ENCODE measurements at places on chromosomes 13 and 19.

DNA sequence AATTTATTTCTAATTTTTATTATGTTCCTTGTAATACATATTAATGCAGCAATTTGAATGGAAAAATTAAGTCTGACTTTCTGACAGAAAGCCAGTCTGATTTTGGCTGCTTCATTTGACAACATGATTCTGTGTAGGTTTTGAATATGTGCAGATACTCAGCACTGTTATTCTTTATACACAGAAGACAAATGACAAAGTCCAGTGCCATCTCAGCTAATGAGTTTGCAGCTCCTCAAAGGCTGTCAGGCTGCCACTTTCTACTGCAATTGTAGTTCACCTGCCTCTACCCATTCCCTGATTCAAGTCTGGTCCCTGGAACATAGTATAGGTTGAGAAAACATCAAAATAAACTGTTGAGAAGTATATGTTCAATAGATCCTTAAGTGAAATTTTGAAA is 2.9 kb upstream of the CHAMP1 start:
- DNase-seq: no peak

DNA sequence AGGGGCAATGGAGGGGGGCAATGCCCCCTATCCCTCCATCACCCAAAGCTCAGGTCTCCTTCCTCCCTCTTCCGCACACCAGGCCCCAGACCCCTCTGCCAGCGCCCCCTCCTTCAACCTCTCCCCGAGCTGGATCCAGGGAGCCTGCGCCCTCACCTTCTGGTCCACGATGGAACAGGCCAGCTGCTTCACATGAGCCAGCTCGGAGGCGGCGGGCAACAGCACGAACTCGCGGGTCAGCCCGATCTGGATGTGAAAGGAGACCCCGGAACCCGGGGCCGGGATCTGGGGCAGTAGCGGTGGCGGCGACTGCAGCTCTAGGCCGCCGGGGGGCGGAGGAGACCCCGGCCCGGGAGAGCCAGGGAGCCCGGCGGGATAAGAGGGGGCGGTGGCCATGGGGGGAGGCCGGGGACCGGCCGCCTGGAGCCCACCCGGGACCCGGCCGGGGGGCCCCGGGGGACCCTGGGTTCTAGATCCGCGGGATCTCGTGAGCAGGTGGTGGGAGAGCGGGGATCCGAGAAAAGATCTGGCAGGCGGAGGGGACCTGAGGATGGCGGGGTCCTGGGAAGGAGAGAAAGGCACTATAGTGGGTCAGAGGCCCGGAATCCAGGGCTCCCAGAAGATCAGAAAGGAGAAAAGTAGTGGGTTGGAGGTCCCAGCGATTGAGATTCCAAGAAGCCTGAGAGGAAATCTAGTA is 791 bp downstream of the PRKD2 start:
- no peak for DNase-seq

DNA sequence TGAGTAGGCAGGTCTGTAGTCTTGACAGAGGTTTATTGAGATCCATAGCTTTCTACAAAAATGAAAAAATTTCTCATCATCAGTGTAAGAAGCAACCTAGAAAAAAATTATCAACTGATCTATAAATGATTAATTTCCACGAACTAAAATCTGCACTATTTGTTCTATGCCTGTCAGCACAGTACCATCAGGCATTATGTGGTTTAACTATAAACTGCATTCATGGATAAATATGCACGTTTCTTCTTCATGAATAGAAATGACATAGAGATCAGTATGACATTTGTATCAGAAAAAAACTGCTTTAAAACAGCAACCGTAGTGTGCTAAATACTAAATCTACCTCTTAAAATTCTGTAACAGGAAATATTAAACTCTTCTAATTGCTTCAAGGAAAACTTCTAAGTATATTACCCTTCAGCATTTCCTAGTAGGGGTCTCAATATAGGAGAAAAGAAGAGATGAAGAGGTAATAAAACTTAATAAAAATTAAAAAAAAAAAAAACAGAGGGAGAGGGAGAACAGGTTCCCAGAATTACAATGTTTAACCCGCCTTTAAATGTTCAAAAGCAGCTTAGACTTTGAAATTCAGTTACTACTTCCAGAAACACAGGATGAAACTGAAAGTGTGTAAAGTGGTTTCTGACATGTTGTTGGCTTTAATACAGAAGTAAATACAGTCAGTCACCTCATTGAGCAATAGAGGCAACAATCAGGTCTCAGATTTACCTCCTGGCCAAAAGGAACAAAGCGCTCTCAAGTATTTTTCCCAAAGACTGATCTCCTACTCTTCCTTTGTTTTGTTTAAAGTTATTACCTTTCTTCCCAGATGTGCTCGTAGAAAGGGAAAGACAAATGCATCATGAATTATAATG is 144.4 kb downstream of the DIAPH3 start:
- DNase-seq: no peak

GRCh38 chr13:49240017-49240416 is 7.7 kb upstream of the CDADC1 start:
- peak; percentile 8 for DNase-seq

DNA sequence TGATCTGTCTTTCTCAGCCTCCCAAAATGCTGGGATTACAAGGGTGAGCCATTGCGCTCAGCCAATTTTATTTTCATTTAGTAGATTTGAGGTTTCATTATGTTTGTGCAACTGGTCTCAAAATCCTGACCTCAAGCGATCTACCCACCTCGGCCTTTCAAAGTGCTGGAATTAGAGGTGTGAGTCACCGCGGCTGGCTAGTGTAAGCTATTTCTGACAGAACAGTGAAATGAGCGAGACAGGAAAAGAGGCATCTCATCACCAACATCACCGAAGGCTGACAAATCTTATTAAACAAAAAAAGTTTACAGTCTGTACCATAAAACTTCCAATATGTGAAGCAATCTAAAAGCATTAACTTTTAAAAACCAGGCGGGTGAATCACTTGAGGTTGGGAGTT is 12.2 kb upstream of the ZNF888 start:
- no peak for DNase-seq

- DNase-seq: no peak
Observed at GRCh38 chr13:110771194-110771593, 57.7 kb downstream of the ING1 start.

- no peak for DNase-seq
Observed at GRCh38 chr19:11577451-11578257, at the start of gene ACP5. Gene ACP5, minus strand, starts transcription at chr19:11577645. Its CDS starts 328 bp downstream, at chr19:11577317.

GRCh38 chr13:98386637-98387036 is 190.3 kb downstream of the STK24 start:
- DNase-seq: no peak

- DNase-seq: no peak
Observed at GRCh38 chr19:20162821-20163220, 4.2 kb upstream of the ZNF486 start.

- no peak for DNase-seq
Observed at GRCh38 chr19:39942366-39942730, 7.9 kb upstream of the FCGBP start.

- DNase-seq: no peak
Observed at GRCh38 chr19:6216996-6217751, 62.6 kb downstream of the MLLT1 start.

DNA sequence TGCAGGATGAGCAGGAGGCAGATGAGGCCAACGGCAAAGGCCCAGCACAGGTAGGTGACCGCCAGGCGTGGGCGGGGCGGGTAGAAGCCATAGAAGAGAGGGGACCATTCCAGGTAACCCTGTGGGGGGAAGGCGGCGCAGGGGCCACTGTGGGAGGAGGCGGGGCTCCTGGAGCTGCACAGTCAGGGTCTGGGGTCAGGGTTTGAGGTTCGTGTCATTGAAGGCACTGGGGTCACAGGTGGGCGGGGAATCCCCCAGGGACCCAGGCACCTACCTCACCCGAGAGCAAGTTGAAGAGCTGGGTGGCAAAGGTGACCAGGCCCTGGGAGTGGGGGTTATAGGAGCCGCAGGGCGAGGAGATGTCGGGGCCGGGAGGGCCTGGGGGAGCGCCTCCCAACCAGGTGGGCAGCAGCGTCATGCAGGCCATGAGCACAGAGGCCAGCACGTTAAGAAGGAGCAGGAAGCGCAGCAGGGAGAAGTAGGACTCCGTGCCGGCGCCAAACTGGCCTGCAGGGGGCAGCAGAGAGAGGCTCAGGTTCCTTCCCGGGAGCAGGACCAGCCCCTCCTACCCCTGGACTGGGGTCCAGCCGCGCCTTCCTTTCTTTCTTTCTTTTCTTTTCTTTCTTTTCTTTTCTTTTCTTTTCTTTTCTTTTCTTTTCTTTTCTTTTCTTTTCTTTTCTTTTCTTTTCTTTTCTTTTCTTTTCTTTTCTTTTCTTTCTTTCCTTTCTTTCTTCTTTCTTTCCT is 4.6 kb downstream of the TMC4 start:
- DNase-seq: peak; percentile 84

- DNase-seq: peak; percentile 79
Observed at GRCh38 chr13:96011291-96011872, 41.8 kb downstream of the UGGT2 start.

DNA sequence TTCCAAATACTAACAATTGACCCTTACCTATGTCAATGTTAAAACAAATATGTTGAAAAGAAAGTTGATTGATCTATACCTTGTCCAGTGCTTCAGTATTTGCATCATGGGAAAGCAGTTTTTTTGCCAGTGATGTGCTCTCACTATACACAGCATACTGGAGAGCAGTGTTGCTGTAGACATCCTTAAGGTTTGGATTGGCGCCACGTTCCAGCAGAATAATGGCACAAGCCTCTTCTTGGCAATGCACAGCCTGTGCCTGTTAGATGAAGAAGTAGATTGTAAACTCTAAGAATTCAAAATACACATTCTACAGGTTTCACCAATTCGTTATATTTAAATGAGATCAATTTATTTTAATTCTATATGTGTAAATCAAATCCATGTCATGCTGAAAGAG is 43.9 kb upstream of the C1QTNF9B start:
- DNase-seq: no peak

DNA sequence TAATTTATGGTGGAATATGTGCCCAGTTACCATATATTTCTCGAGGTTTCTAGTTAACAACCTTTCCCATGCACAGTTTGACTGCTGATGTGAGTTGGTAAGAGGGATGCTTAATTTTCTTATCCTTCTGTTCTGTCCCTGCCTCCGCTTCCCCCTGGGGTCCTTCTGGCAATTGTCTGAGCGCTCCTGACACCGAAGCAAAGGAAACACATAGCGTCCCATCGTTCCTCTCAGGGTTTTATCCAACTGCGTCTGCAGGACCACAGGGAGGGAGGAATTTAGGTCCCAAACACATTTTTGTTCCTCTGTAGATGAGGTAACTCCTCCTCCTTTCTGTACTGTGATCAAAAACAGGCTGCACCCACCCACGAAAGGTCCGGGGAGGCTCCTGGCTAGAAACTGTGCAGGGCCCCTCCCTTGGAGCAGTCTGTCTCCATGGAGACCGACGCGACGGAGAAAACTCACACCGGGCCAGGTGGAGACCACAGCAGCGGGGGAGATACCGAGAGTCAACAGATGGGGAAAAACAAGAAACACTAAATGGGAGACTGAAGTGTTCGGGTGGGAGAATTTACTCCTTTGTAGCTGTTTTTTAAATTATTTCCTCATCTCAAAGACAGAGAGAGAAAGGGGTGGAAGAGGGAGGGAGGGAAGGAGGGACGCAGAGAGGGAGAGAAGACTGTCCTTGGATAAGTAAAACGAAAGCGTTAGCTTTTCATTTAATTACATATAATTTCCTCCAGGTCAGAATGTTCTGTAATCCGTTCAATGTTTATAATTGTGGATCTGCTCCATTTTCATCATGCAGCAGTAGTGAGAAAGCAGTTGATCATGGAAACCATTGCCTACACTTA is 191.8 kb upstream of the NBEA start:
- no peak for DNase-seq

- DNase-seq: no peak
Observed at GRCh38 chr13:36412736-36413135, 19.6 kb upstream of the CCNA1 start.

DNA sequence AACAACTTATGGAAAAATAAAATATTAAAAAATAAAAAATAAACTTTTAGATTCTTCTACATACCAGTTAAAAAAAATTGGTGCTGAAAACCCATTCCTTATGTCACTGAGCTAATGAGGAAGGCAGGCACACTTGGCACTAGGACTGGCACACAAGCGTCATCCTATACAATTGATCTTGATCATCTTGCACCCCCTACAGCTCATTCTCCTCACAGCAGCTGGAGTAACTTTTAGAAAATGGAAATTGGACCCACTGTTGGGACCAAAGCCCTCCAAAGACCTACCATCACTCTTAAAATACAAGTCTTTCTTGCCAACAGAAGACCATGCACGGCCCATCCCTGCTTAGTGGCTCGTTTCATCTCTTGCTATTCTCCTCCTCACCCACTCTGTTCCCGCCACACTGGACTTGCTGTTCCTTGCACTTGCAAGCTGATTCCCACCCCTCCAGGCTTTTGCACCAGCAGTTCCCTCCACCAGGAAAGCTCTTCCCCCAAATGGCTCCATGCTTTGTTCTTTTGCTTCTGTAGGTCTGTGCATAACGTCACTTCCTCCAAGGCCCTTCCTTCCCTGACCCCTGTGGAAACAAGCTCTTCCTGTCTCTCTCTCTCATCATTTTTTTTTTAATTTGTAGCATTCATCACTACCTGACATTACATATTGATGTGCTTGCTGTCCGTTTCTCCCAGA is 11.6 kb downstream of the CTU1 start:
- DNase-seq: no peak

DNA sequence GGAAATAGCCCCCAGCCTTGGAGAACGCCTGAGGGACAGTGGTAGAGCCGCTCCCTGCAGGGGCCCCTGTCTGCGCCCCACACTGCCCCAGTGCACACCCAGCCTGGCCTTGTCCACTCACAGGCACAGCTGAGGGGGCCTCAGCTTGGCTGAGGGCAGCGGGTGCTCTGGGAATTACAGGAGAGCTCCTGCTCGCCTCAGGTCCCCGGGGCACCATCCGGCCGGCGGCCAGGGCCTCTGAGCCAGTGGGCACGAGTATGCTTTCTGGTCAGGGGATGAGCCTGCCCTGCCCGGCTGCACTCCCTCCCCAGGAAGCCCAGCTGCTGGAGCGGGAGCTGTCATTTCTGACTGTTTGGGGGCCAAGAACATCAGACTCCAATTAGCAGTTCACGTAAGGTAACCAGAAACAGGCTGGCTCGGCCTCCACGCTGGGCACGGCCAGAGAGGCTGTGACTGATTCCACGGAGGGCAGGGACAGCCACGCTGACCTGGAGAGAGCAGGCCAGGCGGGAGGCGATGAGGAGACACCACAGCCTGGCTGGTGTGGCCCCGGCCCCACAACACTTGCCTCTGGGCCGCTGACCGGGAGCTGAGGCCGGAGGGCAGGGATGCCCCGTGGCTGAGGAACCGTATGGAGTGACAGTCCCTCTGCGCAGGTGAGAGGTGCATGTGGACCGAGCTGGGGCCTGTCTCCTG is 15.4 kb downstream of the CEBPG start:
- no peak for DNase-seq
